ENCODE measurements at places on chromosomes 7 and 10.

DNA sequence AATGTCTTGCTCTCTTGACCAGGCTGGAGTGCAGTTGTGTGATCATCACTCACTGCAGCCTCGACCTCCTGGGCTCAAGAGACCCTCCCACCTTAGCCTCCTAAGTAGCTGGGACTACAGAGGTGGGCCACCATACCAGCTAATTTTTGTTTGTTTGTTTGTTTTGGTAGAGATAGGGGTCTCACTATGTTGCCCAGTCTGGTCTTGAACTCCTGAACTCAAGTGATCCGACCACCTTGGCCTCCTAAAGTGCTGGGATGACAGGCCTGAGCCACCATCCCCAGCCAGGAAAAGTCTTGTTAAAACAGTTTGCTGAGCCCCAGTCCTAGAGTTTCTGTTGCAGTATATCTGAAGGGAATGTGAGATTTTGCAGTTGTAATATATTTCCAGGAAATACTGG lies 83.9 kb downstream of the SKIDA1 start:
- DNase-seq = no peak

DNA sequence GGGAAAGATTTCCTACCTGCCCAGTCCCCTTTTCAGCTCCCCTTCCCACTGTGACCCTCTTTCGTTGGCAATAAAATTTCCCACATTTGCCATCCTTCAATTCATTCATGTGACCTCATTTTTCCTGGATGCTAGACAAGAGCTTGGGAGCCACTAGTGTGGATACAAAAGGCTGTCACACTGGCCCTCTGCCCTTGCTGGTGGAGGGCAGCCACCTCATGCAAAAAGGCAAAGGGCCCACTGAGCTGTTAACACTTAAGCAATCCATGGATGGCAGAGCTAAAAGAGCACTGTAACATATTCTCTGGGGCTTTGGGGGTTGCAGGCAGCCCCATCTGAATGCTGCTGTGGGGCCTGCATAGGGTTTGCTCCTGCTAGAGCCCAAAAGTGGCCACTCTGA lies 315.1 kb downstream of the NEBL start:
- no peak for DNase-seq

DNA sequence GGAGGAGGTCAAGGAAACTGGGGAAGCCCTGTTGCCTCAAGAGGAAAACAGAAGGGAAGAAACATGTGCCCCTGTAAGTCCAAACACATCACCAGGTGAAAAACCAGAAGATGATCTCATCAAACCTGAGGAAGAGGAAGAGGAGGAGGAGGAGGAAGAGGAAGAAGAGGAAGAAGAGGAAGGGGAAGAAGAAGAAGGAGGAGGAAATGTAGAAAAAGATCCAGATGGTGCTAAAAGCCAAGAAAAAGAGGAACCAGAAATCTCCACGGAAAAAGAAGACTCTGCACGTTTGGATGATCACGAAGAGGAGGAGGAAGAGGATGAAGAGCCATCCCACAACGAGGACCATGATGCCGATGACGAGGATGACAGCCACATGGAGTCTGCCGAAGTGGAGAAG lies 82.7 kb upstream of the SAMD8 start:
- no peak for DNase-seq

DNA sequence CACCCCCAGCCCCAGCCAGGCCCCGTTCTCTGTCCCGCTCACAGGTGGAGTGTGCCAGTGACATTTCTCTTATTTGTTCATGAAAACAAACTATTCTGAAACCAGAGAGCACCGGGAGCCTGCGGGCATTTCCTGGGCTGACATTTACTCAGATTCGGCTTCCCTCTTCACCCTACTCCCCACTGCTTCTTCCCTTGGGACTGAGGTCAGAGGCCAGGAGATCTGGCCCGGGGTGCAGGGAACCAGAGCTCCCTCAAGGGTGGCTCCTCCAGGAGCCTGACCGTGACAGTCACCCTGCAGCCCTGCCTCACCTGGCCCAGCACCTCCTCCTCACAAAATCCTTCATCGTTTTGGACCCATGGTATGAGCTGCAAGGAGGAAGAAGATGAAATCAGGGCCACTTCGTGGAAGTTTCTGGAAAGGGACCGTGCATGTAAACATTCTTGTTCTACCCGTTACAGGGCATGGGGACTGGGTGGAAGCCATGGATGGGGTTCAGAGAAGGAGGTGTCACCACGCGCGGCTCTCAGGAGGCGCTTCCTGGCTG lies 12.2 kb downstream of the BHLHA15 start:
- no peak for DNase-seq

- DNase-seq = no peak
These were observed 104.5 kb downstream of the SRI start for GRCh38 chr7:88115258-88115796.

- no peak for DNase-seq
These were observed 5.9 kb downstream of the HECW1 start for GRCh38 chr7:43118313-43118712.

GRCh38 chr10:34641147-34641912 lies 173.8 kb downstream of the PARD3 start:
- no peak for DNase-seq

DNA sequence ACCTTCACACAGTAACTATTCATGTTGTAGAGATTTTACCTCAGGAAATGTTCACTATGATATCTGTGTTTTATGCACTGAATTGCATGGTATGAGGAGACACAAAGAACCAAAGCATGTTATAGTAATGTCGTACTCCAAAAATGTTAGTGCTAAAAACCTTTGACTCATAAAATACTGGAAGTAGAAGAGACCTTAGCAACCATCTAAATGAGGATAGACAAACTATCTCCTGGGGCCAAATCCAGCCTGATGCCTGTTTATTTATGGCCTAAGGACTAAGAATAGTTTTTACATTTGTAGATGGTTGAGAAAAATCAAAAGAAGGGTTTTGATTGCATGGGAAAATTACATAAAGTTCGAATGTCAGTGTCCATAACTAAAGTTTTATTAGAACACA lies 535.1 kb downstream of the INHBA start:
- no peak for DNase-seq

DNA sequence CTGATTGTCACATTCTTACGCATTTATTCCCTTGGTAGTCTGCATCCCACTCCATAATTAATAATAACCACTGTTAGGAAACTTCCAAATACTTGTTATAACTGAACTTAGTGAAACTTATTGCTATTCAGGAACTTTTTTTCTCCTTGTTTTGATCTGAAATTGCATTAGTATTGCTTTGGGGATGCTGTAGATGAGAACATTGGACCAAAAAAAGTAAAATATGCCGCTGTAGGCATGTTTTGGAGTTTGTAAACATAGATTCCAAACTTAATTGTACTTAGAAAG lies 1.7 kb downstream of the PPP1R9A start:
- DNase-seq = no peak

DNA sequence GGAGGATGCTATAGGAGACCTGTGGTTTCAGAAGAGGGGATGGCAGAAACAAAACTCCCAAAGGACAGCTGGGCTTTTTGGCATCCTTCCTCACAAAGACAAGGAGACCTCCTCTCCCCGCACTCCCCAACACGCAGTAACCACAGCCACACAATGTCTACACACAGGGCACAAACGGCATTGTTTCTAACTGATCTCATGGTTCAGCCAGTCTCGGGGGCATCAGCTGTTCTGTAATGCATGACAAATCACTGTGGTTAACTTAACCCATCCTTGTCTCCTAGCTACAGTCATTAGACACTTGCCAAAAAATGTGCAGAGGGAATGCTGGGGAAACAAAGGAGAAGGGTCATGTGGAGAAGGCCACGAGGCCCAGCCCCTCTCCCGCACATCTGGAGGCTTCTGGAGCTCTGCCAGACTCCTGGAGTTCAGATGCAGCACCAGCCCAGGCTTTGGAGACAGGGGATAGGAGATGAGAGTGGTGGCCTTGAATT lies 7.6 kb upstream of the ADAMTS14 start:
- DNase-seq = no peak

DNA sequence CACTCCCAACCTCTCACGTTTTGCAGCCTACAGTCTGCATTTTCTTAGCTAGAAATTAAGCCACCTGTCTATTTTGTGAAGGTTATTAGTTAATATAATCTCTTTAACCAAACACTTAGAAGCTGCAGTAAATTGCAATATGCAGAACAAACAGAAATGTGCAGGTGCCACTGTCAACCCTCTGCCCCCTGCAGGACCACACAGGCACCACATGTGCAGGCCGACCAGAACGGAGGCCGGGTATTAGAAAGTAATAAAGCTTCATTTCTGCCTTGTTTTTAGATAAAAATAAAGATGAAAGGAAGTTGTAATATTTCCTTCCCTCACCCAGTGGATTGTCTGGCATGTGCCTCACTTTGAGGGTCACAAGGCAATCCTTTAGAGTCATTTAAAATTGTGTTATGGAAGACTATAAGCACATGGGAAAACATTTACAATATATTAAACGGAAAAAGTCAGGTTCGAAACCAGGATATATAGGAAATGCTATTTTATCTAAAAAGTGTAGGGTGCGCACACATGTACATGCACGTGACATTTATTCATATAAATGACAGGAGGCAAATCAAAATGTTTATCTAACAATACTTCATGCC lies 158.2 kb downstream of the ARHGAP12 start:
- no peak for DNase-seq

- no peak for DNase-seq
These were observed 25.2 kb downstream of the OGDH start for GRCh38 chr7:44631458-44632115.

- no peak for DNase-seq
These were observed 57.8 kb downstream of the PHYHIPL start for GRCh38 chr10:59234194-59234593.

DNA sequence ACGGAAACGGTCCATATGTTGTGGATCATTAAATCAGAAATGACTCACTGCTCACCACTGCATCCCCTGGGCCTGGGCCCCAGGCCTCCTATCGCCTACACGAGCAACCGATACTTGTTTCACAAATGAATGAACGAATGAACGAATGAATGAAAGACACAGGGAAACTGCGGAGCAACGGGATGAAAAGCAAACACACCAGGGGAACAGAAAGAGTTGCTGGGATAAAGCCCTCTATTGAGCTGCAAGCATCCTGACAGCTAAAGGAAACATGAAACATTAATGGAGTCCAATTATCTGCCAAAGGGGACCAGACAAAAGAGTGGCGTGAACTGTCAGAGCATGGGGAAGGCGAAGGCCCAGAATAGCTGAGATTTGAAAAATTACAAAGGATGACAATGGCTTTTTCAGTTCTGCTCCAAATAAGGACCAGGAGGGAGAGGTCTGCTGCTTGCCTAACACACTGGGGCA lies 92.1 kb downstream of the GRB10 start:
- peak; percentile 71 for DNase-seq

GRCh38 chr10:110993024-110993693 lies 73.8 kb downstream of the SHOC2 start:
- DNase-seq = no peak

DNA sequence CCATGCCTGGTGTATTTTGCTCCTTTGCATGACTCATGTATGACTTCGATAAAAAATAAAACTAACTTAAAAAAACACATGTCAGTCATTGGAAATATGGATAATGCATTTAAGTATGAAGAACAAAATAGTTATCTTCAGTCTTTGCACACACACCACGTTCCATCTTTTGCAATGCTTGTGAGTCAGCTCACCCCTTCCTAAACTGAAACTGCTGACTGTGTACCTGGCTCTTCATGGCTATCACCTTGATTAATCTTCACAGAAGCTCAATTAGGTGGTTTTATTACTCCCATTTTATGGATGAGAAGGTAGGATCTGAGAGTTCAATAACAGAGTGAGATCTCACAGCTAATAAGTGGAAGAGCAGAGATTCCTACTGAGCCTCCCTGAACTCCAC lies 79.5 kb downstream of the CARD11 start:
- no peak for DNase-seq

GRCh38 chr10:12501841-12502525 lies 152.6 kb downstream of the CAMK1D start:
- DNase-seq = no peak

DNA sequence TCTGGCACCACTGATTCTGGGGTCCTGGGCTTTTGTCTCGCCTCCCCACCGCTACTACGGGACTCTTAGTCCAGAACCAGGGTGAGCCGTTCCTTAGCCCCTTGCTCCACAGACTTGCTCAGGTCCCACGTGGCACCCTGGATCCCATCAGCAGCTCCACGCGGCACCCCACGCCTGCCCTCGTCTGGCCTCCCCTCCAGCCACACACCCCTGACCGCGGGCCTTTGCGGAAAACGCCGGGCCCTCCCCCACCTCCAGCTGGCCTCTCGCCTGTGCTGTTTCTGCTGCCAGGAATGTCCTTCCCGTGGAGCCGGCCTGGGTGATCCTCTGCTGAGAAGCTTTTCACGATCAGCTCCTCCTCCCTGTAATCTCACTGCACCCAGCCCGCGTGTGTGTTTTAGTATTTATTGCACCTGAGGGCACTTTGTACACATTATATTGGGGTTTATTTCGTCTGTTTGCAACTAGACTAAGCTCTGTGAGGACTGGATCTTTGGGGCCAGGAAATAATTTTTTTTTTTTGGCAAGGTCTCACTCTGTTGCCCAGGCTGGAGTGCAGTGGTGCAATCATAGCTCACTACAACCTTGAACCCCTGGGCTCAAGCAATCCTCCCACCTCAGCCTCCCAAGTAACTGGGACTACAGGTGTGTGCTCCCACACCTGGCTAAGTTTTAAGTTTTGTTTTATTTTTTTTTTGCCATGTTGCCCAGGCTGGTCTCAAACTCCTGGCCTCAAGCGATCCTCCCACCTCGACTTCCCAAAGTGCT lies 10.5 kb upstream of the TTYH3 start:
- no peak for DNase-seq

GRCh38 chr7:127817466-127817865 lies 165.5 kb downstream of the SND1 start:
- DNase-seq = no peak

GRCh38 chr10:58137813-58138212 lies 129.9 kb downstream of the IPMK start:
- DNase-seq = no peak

GRCh38 chr10:50552308-50552707 lies 71.4 kb downstream of the SGMS1 start:
- DNase-seq = no peak

DNA sequence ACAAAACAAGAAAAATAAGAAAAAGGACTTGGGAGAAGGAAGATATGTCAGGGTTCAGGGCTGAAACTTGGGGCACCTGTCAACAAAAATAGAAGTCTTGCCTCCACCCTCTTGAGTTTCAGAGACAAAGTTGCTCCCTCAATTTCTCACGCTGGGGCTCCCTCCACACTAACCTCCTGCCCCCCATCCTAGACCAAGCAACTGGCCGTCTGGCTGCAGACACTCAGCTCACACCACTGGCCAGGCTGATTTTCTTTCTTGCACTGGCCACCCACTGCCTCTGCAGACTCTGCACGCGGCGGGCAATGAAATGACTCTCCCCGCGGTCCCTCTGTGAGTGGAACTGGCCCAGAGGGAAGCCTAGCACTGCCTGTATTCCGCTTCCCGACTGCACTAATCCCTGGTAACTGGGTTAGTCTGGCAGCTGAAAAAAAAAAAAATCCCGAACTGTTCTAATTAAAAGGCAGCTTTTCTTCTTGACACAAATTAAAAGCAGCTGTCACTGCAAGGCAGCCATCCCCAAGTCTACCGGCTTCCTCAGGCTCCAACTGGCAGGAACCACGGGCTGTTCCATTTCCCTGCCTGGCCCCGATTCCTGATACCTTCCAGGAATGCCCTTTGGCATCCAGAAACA lies 83.5 kb downstream of the SPDYE5 start:
- no peak for DNase-seq

GRCh38 chr7:141144921-141145629 lies 71.2 kb downstream of the TMEM178B start:
- DNase-seq = no peak

- no peak for DNase-seq
These were observed 245.9 kb upstream of the RHOBTB1 start for GRCh38 chr10:61189912-61190311.

GRCh38 chr10:106751091-106751490 lies 413.4 kb downstream of the SORCS1 start:
- DNase-seq = no peak

Measured in NT2/D1 (cell line).